M059J (cell line): ENCODE measurements at places on chromosomes 12 and 14.
A peak's percentile ranks its signal among the peaks of the same experiment; 100 is the strongest.

DNA sequence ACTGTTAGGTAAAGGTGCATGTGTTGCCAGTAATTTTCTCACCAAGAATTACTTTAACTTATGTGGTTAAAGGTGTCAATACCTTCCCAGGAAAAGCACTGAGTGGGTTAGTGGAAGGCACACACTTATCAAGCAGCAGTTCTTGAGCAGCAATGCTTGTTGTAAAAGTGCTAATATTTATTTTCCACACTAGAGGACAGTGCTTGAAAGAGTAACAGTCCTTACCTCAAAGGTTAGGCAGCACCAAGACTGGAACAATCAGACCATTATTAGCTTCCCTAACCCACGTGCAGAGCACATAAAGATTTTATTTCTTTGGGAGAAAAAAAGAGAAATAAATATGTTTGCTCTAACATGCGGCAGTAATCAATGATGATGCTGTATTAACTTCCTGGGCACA is 48.8 kb upstream of the KRR1 start:
- peak; percentile 32 for DNase-seq

DNA sequence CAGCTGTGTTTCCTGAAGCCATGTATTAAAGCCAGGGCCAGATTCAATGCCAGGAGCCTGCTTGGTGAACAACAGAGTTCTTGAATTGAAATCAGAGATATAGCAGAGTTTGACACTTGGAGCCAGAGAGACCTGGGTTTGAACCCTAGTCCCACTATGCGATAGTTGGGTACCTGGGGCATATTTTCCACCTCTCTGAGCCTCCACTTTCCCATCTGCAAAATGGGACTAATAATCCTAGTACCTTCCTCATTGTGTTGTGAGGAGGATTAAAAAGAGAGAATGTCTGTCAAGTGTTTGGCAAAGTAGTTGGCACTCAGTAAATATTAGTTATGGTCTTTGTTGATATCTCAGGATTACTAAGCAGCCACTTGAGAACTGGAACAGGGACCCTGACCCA is 6.0 kb upstream of the HRK start:
- DNase-seq = no peak

GRCh38 chr12:59234391-59234790 is 314.1 kb upstream of the LRIG3 start:
- DNase-seq = no peak

- no peak for DNase-seq
Measured at GRCh38 chr14:33016613-33017012, 77.9 kb downstream of the NPAS3 start.

DNA sequence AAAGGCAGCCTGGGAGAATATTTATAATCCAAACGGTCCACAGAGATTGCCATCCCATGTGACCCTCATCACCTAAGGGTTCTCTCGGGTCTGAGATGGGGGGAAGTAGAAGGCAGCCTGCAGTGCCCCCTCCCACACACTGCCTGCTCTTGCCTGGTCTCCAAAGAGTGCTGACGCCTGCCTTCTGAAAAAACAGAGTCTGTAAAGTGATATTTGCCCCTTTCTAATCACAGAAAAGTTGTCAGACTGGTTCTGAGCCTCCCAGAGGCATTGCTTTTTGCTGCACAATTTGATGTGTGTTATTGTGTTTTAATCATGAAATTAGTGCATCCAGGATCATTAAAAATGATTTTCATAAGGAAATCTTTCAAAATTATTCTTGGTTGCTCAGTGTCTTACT is 59.2 kb downstream of the TMEM30B start:
- no peak for DNase-seq

DNA sequence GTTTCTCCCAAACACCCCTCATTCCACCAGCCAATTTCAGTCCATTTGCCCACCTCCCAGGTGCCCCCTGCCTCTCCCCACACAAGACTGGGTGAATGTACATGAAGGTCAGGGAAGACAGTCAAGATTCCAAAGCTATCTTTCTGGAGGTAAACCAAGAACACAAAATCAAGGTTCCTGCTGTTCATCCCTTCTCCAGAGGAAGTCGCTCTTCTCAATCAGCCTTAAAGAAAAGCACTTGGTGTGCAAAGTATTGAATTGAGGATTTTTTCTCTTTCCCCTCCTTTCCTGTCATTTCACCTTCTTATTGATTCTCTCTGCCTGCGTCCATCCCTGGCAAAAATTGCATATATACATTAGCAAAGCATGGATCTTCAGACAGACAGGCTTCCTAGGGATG is 4.5 kb downstream of the GRIN2B start:
- no peak for DNase-seq

GRCh38 chr12:59142183-59142790 is 222.0 kb upstream of the LRIG3 start:
- no peak for DNase-seq

DNA sequence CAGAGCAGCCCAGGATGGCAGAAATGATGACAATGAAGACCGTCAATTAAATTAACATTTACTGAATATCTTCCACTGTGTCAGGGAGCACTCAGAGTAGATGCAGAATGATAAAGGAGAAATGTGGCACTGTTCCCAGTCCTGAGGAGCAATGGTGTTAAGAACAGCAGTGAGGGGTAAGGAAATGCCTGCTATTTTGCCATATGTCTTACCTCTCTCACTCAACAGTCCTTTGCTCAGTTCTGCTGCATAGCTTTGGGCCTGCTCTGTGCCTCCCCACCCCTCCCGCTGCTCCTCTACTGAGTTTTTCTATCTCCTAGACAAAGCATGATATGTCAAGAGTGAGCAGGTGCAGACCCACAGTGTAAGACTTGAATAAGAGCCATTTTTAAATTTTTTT is 318.8 kb downstream of the NAV3 start:
- no peak for DNase-seq
